ENCODE measurements at places on chromosomes 16 and 17.

- no peak for DNase-seq
These were observed 31.6 kb downstream of the PHKB start for GRCh38 chr16:47492428-47493377.

- DNase-seq, result no peak
These were observed 50.1 kb downstream of the XPO6 start for GRCh38 chr16:28161626-28162025.

GRCh38 chr16:51237207-51237606 lies 86.1 kb upstream of the SALL1 start:
- no peak for DNase-seq

DNA sequence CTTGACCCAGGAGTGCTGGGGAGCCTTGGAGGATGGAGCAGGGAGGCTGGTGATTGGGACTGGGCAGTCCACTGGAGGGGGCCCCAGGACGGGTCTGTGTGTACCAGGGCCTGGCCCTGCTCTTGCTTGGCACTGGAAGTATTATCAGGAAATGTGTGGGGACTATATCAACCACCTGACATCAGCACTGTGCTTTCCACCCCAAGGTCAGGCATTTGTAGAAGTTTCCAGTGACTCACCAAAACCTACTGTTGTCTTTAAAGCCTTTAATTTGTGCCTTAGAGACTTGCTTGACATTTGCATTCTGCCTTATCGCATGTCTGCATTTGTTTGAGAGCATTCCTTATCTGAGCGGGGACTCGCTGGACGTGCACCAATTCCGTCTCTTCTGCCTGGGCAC lies 323.1 kb downstream of the FOXL1 start:
- DNase-seq, result no peak

- DNase-seq, result no peak
These were observed 10.2 kb downstream of the CYTH1 start for GRCh38 chr17:78771758-78772382.

DNA sequence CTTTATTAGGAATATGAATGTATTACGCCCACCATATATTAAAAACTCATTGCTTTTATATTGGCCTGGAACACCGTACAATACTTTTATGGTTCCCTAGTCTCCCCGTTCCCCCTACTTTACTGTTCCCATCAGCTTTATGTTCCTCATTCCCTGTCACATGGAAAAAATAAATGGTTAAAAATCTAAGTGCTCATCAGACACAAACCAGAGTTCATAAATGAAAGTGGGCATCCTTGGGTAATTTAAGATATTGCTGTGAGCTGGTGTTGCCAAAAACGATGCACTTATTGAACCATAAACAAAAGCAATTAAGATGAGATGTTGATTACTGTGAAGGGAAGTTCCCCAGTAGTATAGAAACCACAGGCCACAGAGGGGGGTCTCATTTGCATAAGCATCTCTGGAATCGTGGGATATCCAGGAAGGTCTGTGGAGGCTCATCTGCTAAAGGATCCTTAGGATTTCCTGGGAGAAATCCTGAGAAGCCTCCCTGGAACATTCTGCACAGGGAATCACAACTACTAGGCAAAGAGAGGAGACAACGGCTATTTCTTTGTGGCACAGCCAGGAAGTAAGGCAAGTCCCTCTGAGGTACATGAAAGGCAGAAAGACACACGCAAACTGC lies 591.4 kb upstream of the CDH11 start:
- DNase-seq, result no peak

GRCh38 chr17:19286751-19287341 lies 49.7 kb downstream of the EPN2 start:
- no peak for DNase-seq

DNA sequence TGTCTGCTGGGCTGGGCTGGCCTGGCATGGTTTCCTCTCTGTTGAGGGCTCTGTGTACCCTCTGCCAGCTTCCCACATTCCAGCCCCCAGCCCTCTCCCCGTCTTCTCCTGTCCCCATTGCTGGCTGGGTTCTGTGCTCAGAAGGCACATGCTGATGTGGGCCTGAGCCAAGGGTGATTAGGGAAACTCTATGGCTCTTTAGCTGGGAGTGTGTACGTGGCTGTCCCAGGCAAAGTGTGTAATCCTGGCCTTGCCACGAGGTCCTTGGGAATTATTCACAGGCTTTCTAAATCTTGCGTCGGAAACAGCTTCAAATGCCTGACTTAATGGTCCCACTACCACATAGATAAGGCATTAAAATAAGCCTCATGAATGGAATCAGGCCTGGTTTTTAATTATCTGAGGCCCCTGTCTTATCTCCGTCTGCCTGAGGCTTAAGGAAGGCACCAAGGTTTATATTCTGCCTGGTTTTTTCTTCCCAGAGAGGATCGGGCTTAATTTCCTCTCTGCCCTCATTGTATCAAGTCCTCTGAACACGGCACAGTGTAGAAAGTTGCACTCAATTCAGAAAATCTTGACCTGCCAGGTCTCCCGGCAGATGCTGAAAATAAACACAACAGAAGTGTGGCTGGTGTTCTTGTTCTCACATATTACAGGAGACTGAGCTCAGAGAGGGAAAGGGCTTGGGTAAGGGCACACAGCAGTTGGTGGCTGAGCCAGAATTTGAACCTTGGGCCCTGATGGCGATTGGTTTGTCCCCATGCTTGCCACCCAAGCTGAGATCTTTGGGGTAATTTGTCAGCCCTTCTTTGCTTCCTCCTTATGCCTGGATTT lies 52.9 kb upstream of the LGALS9 start:
- DNase-seq, result no peak

- DNase-seq, result no peak
These were observed 708.0 kb upstream of the SOX9 start for GRCh38 chr17:71412803-71413202.

DNA sequence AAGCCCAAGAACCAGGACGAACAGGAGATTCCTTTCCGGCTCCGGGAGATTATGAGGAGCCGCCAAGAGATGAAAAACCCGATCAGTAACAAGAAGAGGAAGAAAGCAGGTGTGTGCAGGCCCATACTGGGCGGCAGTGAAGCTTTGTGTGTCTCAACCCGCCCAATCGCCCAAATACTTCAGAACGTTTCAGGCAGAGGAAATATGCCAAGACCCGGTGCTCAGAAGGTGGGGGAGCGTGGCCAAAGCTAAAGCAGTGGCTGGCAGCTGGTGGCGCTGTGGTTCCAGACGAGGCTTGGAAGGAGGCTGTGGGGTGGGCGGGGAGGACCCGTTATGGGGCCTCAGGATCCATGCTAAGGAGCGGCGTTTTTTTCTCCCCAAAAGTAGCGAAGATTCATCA lies 1.2 kb downstream of the CCDC137 start:
- DNase-seq, result no peak

GRCh38 chr17:82384730-82385481 lies 13.3 kb downstream of the UTS2R start:
- peak; percentile 87 for DNase-seq

DNA sequence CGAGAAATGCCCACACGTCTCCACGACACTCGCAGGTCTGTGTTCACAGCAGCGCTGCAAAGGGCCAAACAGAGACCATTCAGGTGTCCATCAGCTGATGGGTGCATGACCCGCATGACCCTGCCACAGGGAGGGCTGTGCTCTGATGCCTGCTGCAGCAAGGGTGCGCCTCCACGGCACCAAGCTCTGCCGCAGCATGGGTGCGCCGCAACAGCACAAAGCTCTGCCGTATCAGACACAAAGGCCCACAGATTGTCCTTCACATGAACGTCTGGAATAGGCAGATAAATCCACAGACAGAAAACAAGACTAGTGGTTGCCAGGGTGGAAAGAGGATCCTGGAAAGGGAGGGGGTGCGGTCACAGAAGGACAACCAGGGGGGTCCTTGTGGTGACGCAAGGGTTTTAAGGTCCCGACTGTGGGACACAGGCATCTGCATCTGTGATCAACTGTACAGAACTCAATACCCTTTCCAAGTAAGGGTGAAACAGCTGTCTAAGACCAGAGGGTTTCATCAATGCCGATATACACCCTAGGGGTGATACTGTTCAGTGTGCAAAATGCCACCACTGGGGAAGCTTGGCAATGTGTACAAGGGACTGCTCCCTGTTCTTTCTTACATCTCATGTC lies 121.0 kb downstream of the ANKRD11 start:
- DNase-seq, result no peak

DNA sequence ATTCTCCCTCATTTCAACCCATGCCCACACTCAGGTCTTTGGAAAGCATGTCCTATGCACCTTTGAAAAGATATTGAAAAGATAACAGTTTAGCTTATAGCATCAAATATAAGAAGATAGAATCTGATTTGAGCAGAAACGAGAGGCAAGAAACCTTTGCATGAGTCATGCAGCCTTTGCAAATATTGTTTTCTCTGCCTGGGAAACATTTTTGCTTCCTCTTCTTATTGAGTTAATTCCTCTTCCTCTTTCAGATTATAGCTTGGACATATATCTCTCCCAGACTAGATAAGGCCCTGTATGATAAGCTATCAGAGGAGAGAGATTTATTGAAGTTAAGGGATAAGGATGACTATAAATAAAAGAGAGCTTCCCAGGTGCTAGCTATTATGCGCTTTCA lies 46.1 kb upstream of the KCNJ2 start:
- no peak for DNase-seq

DNA sequence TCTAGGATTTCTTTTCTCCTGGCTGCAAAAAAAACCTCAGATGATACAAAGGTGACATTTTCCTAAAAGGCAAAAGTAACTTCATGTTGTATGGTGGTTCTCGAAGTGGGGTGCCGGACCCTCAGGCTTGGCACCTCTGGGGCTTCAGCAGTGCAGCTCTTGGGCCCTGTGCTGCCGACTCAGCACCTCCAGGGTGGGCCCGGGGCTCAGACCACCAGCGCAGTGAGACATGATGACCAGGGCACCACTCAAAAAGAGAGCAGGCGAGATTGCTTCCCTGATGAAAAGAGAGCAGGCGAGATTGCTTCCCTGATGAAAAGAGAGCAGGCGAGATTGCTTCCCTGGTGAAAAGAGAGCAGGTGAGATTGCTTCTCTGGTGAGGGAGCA lies 98.7 kb upstream of the ZNF750 start:
- DNase-seq, result no peak

GRCh38 chr16:88354229-88355092 lies 28.3 kb upstream of the ZNF469 start:
- DNase-seq, result no peak
